ENCODE measurements at places on chromosomes 16 and 17.

DNA sequence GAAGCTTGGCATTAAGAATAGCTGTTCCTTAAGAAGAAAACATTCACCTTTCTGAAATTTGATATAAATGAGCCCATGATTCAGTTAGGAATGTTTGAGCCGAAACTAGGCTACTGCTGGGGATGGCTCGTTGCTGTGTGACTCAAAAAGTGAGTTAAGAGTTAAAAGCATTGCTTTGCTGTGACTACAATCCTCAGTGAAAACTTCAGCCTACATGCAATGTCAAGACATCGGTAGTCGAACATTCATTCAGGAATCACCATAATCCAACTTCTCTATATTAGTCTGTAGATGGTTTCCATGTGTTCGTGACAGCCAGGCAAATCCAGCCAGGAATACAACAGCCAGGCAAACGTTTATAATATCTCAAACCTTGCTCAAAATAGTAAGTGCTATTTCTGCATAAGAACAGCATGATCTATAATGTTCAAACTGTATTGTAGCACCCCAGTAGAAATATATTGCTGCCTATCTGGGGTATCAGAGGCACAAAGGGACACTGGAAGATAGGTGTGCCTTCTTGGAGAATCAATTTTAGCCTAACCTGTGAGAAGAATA, 1225.1 kb downstream of the CDH8 start:
- no peak for DNase-seq

DNA sequence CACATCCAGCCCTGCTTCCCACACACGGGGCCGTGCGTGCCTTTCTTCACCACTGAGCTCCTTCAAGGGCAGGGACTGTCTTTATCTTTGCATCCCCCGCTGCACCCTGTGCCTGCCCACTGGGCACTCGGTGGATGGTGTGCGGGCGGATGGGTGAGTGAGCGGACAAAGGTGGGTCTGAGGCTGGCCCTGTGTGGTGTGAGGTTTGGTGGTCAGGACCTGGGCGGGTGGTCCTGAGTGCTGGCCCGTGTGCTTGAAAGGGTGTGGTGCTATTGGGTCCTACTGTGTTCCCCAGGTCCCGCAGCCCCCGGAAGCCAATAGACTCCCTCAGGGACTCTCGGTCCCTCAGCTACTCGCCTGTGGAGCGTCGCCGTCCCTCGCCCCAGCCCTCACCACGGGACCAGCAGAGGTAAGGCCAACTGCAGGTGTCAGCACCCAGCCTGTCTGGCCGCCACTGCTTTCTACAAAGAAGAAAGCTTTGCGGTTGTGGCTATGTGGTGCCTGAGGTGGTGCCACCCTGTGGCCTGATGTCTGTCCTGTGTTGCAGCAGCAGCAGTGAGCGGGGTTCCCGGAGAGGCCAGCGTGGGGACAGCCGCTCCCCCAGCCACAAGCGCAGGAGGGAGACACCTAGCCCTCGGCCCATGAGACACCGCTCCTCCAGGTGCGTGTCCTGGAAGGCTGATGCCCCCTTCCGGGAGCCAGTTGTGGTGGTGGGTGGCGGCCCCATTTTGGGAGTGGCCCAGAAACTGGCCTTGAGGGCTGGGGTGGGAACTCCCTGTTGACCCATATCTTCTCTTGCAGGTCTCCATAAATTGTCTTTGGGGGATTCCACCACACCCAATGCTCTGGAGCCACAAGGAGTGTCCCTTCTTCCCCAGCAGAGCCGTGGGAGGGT, 6.8 kb downstream of the ELOB start:
- DNase-seq: no peak

GRCh38 chr17:45262516-45263476, 902 bp upstream of the SPATA32 start:
- no peak for DNase-seq

DNA sequence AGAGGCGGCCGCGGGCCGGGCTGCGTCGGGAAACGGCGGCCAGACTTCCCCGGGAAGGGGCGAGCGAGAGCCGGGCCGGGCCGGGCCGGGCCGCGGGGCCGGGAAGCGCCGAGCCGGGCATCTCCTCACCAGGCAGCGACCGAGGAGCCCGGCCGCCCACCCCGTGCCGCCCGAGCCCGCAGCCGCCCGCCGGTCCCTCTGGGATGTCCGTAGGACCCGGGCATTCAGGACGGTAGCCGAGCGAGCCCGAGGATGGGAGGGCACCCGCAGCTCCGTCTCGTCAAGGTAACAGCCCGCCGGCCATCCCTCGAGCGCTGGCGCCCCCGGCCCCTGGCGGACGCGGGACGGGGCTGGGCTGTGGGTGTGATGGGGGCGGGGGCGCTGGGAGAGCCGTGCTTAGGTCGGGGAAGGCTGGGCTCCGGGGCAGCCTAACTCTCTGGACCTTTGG, at the start of gene CRHR1:
TSS of gene CRHR1 (plus strand) at position 28 of the 448 bp plus-strand sequence. CDS start at position 253, 225 bp downstream.
- no peak for DNase-seq

- DNase-seq: no peak
Observed at GRCh38 chr17:18318117-18318516, 3.0 kb downstream of the SMCR8 start.

- DNase-seq: no peak
Observed at GRCh38 chr16:4976079-4976478, 17.9 kb downstream of the SEC14L5 start.

DNA sequence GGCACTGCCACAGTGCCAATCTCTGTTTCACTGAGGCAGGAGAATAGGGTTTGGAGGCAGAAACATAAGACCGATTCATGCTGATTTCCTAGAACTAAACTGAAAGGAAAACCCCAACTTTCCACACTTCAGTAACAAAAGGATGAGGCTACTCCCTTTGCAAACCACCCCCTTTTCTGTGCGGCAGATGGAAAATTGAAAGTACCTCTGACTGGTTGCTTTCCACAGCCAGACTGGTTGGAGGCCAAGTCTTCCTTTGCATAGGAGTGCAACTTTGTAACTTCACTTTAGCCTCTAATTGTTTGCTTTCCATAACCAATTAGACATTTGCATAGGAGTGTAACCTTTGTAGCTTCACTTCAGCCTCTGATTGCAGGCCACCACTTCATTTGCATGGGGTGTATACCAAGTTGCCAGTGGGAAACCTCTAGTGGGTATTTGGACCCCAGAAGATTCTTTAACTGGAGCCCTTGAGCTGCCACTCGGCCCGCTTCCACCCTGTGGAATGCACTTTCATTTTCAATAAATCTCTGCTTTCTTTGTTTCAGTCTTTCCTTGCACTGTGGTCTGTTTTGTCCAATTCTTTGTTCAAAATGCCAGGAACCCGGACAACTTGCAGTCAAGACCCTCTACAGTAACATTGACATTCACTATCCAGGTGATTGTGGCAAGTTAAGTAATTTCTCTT, 252.0 kb downstream of the UTP18 start:
- DNase-seq: no peak

GRCh38 chr17:57115377-57115776, 30.3 kb downstream of the AKAP1 start:
- DNase-seq: no peak

DNA sequence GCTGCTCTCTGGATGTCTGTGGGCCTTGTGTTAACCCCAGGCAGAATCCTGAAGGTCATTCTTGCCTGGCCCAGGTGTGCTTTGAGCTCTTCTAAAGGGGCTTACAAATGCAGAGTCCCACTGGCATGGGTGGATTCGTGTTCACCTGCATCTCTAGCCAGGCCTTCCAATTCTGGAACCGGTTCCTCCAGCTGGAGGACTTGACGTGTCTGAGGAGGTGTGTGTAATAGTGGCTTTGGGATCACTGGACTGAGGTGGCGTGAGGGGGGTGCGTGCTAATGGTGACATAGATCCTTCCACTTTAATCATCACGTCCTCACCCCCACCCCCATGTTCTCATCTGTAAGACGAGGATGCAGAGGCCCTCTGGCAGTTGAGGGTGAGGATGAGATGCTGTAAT, 4.8 kb downstream of the GSE1 start:
- DNase-seq: no peak

- DNase-seq: no peak
Observed at GRCh38 chr16:49563666-49564065, 190.1 kb downstream of the C16orf78 start.

- DNase-seq: no peak
Observed at GRCh38 chr17:80095038-80095843, 6.1 kb upstream of the GAA start.

DNA sequence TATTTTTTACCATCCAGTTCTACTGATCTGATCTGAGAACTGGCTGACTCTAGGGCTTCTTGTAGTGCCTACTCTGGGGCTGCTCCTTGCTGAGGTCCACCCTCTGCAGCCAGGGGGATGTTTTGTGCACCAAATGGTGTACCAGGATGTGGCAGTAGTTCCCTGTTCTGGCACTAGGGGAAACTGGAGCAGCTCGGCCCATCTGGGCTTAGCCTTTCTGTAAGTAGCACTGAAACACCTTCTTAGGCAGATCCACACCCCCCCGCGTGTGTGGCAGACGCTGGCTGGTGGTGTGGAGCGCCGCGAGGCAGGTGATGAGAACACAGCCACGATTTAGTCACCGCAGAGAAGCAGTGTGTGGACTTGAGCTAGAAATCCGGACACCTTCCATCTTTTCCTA, 17.0 kb downstream of the DUSP14 start:
- DNase-seq: no peak

DNA sequence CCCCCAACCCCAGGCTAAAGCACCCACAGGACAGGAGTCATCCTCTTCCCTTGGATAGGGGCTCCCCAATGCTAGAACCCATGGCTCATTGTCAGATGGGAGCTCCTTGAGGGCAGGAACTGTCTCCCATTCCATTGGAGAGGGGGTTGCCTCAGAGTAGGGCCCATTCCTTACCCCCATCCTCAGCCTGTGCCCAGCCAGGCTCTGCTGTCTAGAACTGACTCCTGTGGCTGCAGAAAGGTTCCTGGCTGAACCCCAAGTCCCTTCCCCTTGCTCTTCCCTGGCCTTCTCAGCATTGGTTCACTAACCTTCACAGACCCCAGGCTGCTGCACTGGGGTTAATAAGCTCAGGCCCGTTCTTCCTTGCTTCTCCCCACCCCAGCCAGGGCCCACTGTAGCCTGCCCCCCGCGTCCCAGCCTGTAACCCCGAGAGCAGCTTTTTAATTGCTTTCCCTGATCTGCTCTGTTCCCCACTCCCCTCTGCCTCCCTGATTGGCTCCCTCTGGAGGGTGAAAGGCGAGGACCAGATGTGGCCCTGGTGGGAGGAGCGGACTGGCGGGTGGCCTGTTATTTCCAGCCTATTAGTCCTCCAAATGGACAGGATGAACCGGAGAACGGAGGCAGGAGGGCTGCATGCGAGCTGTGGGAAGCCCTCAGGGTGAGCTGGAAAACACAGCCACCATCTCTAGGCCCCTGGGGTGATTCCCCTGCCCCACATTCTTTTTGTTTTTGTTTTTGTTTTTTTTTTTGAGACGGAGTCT, 6.0 kb upstream of the GFAP start:
- no peak for DNase-seq

DNA sequence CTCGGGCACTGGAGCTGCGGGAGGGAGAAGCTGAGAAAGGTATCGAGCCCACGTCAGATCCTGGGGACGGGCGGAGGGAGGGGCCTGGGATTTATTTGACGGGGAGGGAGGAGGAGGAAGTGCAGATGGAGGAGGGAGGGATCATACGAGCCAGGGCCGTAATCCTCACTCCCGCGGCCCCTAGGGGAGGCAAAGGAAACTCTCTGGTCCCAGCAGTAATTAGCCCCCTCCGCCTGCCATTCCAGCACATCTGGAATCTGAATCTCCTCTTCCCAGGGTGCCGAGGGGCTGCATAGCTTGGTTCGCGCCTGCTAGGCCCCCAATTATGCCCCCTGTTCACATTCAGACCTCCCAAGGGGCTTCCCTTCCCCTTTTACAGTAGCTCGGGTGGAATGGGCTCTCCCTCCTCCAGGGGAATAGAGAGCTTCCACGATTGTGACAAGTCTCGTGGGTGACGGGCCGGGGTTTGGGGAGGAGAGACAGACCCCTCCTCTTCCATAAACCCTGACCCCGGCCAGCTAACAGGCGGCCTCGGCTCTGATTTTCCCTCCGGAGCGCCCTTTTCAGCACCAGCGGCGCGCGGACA, at the start of gene SEZ6L2:
TSS of gene SEZ6L2 (minus strand) at position 35 of the 586 bp plus-strand sequence. CDS start 531 bp downstream, outside the sequence.
- no peak for DNase-seq

DNA sequence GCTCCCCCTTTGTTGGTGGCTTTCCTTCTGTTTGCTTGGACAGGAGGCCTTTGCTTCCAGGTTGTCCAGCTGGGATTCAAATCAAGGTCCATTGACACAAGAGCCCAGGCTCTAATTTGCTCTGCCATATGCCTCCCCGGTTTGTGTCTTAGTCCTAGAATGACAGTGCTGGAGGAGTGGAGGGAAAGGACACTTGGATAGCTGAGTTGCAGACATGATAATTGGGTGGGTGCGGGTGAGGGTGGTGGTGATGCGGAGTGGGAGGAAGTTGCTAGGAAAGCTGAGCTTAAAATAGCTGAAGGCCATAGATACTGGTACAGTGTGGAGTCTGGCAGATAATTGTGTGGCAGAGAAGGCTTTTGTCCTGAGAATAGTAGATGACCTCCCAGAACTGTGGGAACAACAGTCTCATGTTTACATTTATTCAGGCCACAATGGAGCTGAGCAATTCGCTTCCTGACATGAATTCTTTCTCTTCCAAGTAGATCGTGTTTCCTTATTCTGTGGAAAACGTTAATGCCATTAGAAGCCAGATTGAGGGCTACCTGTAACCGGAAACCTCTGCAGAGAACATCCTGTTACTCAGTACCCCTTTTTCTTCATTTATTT, 23.8 kb downstream of the SEC14L1 start:
- DNase-seq: no peak

Data from effector CD8-positive, alpha-beta T cell (primary cell).